BJ (cell line): ENCODE measurements at places on chromosomes 16 and 17.
A peak's percentile ranks its signal among the peaks of the same experiment; 100 is the strongest.

- no peak for DNase-seq
These were observed 4.7 kb downstream of the KLHDC4 start for GRCh38 chr16:87761060-87761459.

GRCh38 chr17:37650419-37651003 is 7.3 kb upstream of the DDX52 start:
- peak; percentile 9 for DNase-seq

GRCh38 chr16:87464691-87465300 is 28.0 kb downstream of the ZCCHC14 start:
- peak; percentile 75 for DNase-seq

- DNase-seq = no peak
These were observed 145.9 kb upstream of the LHX1 start for GRCh38 chr17:36791150-36791941.

DNA sequence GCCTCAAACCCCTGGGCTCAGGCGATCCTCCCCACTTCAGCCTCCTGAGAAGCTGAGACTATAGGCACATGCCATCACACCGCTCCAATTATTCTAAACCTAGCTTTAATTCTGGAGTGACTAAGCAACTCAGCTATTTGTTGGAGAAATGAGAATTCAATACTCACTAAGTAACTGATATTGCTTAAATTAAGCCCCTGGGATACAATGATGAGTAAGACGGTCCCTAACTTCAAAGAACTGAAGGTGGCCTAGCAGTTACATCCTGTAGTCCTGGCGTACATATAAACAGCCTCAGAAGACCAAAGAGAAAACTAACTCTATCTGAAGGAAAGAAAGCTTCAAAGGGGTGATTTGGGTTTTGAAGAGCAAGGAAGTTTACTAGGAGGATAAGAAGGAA is 25.0 kb downstream of the XPO6 start:
- no peak for DNase-seq

GRCh38 chr16:80718480-80719220 is 85.7 kb downstream of the CDYL2 start:
- DNase-seq = no peak

- DNase-seq = peak; percentile 41
These were observed 36.1 kb upstream of the ERCC4 start for GRCh38 chr16:13883881-13884280.

GRCh38 chr17:77214743-77215142 is 74.0 kb downstream of the SEC14L1 start:
- no peak for DNase-seq

DNA sequence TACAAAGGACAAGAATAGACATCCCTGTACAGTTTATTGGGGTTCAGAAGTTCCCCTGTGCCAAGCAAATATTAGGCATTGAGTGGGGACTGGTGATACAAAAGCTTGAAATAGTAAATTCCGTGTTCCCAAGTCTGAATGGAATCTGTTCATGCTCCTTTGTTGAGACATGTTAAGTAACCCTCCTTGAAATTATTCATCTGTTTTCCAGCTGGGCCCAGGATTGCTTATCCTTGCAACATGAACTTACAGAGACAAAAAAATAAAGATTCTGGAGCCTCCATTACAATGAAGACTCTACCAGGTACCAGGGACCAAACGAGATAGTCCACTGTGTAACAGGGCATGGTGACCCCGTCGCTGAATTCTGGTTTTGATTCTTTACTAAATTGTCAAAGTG is 6.1 kb upstream of the CCL8 start:
- DNase-seq = peak; percentile 30

DNA sequence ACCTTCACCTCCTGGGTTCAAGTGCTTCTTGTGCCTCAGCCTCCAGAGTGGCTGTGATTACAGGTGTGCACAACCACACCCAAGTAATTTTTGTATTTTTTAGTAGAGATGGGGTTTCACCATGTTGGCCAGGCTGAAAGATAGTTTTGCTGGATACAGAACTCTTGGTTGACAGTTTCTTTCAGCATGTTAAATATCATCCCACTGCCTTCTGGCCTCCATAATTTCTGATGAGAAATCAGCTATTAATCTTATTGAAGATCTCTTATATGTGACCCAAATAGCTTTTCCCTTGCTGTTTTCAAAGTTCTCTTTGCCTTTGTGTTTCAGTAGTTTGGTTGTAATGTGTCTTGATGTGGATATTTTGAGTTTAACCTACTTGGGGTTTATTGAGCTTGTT is 50.3 kb upstream of the BRD7 start:
- DNase-seq = no peak

- no peak for DNase-seq
These were observed 13.0 kb upstream of the LGALS3BP start for GRCh38 chr17:78992542-78993212.

DNA sequence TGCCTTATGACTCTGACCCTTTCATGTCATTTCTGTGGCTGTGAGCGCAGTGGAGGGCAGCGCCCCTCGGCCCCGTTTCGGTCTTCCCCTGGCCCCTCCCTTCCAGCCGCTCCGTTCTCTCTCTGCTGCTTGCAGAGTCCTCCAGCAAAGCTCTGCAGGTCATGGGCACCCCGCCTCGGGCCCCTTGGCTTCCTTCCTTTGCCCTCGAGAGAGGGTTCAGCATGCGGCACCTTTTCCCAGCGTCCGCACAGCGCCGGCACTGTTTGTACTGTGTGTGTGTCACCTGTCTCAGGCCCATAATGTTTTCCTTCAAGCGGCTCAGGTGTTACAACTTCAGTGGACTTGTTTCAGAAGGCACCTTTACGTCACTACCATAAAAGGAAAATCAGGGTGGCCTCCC is 98.5 kb downstream of the RAP1GAP2 start:
- no peak for DNase-seq

GRCh38 chr17:3039736-3040135 is 23.7 kb downstream of the OR1D5 start:
- DNase-seq = no peak

DNA sequence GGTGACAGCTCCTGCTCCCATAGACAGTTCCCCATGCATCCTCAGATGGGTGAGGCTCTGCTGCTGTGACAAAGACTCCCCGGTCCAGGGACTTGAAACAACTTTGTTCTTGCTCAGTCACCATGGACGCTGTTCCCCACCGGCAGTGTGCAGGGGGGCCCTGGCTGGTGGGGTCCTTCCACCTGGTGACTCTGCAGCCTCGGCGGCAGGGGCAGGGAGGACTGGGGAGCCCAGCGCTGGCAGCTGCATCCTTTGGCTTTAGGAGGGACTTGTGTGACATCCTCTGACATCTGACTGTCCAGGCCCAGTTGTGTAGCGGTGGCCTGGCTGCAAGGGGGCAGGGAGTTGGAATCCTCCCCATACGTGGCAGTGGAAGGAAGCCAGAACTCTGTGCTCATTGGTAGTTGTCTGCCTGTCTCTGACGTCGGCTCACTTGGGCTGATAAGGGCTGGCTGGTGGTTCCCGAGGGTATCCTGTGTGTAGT is 107.3 kb downstream of the CMIP start:
- no peak for DNase-seq

GRCh38 chr17:49696233-49696761 is 11.5 kb downstream of the SLC35B1 start:
- no peak for DNase-seq
